ENCODE measurements at places on chromosomes 6 and 20.

- DNase-seq = no peak
Measured at GRCh38 chr6:156502969-156503504, 274.1 kb upstream of the ARID1B start.

- DNase-seq = no peak
Measured at GRCh38 chr6:111631903-111632460, 26.3 kb upstream of the TRAF3IP2 start.

- DNase-seq = no peak
Measured at GRCh38 chr20:50027611-50028105, 44.9 kb downstream of the SNAI1 start.

- DNase-seq = no peak
Measured at GRCh38 chr6:27761391-27761790, 150.8 kb downstream of the OR2B2 start.

- no peak for DNase-seq
Measured at GRCh38 chr20:38127920-38128528, 37.0 kb downstream of the TGM2 start.

DNA sequence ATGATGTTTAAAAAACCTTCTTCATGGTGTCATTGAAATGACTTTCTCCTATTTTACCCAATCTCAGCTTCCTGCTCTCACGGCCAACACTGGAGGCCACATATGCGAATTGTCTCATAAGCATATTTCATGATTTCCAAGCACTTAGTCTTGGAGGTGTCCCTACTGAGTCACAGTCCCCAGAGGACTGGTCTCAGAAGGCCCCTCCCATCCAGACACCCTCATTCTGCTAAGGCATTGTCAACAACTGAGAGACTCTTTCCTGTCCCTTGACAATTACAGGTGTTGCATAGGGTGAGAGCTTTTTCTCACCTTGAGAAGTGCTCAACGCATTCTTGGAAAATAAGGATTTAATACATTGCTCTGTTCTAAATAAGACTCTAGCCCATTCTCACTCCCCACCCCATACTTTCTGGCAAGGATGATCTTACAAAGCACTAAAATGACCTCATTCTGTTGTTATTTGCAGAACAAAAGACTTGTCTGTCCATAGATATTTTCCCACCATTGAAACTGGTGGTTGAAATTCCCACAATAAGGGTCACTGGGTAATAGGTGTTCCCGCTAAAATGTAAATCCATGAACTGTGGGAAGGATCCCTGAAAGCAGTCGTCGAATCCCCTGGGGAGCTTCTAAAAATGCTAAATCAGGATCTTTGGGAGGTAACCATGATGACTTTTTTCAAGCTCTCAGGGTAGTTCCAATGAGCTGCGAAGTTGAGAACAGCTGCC is 32.3 kb upstream of the SLC22A23 start:
- DNase-seq = no peak

DNA sequence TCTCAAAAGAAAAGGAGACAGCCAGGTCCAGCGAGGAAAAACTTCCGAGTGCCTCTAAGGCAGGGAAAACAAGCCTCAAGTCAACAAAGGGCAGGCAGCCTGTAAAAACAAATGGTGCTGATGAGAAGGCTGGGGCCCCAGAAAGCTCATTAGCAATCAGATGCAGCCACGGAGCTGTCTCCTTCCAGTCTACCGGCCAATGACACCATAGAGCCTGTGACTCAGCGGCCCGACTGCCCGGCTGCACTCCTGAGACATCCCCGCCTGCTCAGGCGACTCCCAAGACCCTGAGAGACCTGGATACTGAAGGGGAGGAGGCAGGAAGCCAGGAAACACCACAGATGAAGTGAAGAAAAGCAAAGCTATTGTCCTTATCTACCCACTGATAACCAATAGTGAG is 120.1 kb upstream of the HDDC2 start:
- DNase-seq = no peak

GRCh38 chr20:40494248-40494647 is 194.8 kb downstream of the MAFB start:
- DNase-seq = no peak

GRCh38 chr6:160132776-160133338 is 11.2 kb downstream of the SLC22A1 start:
- no peak for DNase-seq

DNA sequence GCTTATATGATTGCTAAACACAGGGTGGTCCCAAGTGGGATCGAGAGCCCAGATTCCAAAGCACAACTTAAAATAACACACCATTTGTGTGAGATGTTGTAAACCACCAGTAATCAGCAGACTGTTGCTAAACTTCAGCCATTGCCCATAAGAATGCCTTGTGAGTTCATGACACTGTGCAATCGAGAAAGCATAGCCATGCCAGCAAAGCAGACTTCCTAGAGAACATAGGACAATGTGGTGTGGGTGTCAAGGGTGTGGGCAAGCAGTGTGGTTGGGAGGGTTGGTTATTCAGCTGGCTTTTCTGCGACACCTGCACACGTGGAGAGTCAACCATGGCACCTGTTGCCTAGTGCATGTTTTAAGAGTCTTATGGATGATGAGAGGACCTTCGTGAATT is 16.1 kb upstream of the CALHM6 start:
- DNase-seq = no peak

DNA sequence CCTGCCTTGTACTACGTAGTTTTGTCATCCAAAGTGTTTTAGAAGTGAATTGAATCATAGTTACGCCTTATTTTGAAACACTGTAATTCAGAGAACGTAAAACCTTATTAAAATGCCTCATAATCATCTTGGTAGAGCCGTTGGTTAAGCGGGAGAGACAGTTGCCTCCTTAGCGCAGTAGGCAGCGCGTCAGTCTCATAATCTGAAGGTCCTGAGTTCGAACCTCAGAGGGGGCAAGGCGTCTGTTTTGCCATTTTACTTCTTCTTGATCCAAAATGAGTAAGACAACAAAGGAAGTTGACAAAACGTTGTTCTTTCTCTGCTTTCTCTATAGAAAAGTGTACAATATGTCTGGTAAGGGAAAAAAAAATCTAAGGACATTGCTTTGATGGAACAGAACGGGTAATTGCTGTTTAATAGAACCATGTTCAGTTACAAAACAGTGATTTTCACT is 20.7 kb upstream of the TRIM27 start:
- peak; percentile 78 for DNase-seq

GRCh38 chr6:139243536-139243935 is 48.3 kb downstream of the TXLNB start:
- no peak for DNase-seq

DNA sequence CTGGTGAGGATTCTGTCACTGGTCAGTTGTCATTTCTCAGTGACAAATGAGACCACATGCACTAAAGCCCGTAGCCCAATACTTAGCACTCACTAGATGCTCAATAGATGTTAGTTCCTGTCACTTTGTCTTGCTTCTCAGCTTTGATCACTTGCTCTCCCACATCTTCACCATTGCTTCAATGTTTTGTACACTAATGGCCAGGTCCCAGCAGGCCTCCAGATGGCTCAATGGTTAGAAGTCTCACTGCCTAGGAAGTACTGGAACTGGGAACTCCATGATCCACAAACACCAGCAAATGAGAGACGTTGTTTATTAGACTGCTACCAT is 502.8 kb upstream of the JARID2 start:
- no peak for DNase-seq

DNA sequence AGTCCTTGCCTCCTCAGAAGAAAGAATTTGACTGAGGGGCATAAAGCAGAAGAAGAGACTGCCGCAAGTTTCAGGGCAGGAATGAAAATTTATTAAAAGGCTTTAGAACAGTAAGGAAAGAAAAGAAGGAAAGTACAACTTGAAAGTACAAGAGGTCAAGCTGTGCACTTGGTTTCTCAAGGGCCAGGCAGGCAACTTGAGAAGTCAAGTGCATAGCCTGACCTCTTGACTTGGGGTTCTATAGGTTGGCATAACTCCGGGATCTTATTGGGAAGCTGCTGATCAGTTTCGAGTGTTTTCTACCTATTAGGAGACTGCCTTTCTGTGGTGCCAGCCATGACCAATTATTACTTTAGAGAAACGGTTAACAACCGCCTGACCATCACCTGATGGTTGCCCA is 237.0 kb upstream of the RGS17 start:
- no peak for DNase-seq

DNA sequence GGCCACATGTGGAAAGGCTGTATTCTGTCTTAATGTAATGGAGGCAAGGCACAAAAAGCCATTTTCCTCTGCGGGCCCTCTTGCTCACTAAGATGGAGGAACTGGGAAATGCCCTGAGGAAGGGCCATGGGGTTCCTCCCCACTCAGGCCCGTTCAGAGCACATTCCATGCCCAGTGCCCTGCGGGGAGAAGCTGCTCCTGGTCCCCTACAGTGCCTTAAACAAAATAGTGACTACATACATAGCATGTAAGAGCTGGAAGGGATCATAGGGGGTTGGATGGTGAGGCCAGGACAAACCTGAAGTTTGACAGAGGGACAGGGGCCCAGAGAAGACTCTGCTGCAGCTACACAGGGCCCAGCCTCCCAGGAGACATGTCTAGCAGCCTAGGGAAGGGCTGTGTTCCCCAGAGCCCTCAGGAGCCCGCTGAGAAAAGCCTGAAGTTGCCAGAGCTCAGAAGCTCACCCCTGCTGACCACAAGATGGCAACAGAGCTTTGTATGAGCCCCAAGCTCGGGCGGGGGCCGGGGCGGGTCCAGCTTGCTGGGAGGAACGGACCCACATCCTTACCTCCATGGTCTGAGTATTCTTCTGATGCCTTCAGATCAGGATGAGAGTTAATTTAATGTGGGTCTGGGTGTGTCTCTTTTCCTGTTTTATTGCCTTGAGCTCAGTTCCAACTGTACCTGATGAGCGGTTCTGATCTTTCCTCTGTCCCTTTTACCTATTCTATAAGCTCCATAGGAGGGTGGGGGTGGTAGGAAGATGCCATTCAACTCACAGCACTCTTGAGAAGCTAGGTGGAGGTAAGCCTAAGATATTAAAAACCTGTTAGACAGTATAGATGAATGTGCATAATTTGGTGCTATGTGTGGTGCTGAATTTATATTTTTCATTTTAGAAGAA is 242.9 kb downstream of the CDC5L start:
- peak; percentile 15 for DNase-seq

GRCh38 chr6:137798261-137798660 is 68.8 kb upstream of the TNFAIP3 start:
- DNase-seq = no peak

- no peak for DNase-seq
Measured at GRCh38 chr6:104404377-104404776, 455.3 kb downstream of the HACE1 start.

- DNase-seq = no peak
Measured at GRCh38 chr6:133248241-133249001, 7.3 kb downstream of the EYA4 start.

- DNase-seq = no peak
Measured at GRCh38 chr6:133243723-133244305, 2.7 kb downstream of the EYA4 start.

GRCh38 chr6:19440531-19440930 is 396.6 kb upstream of the ID4 start:
- no peak for DNase-seq

DNA sequence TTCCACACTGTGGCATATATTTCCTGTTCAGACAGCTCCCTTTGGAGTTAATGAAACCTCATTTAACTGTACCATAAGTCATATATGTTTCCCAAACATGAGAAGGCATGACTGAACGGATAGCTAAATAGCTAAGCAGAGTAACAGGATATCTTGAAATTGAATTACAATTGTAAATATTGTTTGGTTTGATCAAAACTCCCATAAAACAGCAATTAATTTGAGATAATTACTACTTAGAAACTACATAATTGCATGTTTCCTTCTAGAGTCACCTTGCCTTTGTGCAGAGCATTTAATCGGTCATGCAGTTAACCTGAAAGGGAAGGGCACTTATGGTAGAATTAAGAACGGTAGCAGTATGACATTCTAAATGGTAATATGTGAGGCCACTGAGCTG is 179.0 kb upstream of the MAP3K7 start:
- no peak for DNase-seq

DNA sequence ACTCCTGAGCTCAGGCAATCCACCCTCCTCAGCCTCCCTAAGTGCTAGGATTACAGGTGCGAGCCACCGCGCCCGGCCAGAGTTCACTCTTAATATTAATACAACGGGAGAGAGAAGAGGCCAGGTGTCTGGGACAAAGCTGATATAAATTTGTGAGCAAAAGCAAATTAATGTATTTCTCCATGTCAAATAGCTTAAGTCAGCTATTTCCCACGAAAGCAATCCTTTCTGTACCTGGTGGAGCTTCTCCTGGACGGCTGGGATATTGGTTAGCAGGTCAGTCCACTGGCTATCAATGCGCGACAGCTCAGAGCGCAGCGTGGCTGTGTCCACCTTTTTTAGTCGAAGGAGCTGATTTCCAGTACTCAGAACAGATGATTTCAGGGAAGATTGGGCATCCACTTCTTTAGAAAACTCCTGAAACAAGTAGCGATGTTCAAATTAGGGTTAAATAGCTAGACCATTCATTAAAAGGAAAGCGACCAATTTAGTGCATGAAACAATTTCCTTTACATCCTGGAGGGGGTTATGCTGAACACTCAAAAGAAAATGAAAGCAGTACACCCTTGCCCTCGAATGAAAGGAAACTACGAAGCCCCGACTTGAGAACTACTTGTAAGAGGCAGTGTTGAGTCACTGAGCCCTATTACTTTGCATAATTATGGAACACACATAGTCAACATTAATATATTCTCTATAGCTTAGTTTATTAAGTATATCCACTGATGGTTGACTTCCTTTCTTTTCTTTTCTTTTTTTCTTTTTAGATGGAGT is 403.4 kb downstream of the SYNE1 start:
- peak; percentile 28 for DNase-seq

GRCh38 chr6:83914953-83915352 is 55.5 kb downstream of the CYB5R4 start:
- no peak for DNase-seq

DNA sequence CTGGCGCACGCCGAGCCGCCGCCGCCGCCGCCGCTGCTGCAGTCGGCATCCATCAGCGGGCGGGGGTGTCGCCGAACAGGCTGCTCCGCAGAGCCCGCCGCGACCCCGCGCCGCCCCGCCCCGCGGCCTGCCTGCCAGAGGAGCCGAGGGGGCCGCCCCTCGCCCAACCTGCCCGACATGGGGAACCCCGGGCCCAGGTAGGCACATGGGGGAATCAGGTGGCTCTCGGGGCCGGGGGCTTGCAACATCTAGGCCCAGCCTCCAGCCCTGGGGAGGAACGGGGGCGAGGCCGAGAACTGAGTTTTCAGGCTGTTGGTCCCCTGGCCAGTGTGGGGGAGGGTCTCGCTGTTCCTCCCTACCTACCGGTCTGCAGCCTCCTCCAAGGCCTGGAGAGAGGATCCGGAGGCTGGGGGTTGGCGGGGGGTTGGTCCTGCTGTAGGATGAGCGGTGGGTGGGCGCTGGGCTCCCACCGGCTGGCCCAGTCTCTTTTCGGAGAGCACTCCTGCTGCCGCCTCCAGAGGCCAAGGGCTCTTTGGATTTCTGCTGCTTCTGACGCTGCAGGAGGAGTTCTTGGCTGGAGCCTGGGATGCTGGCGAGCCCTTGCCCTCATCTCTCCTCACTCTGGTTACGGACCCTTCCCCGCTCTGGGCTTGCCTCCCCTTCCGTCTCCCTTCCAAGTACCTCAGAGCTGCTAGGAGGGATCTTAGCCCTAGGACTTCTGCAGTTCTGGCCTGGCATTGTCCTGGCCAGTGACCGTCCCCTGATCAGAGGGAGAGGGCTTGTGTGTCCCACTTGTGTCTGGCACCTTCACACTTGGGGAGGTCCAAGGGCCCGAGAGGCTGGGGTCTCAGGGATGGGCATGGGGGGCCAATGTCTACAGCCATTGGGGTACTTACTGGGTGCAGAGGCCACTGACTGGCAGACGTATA is at the start of gene EPB41L1:
Gene EPB41L1, plus strand, starts transcription at position 41 of the 929 bp plus-strand sequence. CDS start 19,038 bp downstream, outside the sequence.
- no peak for DNase-seq
